ENCODE measurements at places on chromosomes 13 and 19. TPM values are rescaled to one million over a fixed set of nuclear protein-coding genes. Genes with fewer than 3 reads are reported as not detected.

Gene ZBTB45
- 7.0 TPM for total RNA-seq

Gene S1PR4
- 83.1 TPM for total RNA-seq

Gene ZNF548
- total RNA-seq = 58.9 TPM

Gene LSR
- total RNA-seq = 42.6 TPM

Data from T-helper 17 cell (primary cell).